ENCODE measurements at places on chromosomes 5 and 9. TPM values are rescaled to one million over a fixed set of nuclear protein-coding genes. Genes with fewer than 3 reads are reported as not detected.

GRCh38 chr9:7315746-7316145 lies 483.8 kb downstream of the DMAC1 start:
- no peak for DNase-seq

Gene COL23A1
- 18.0 TPM for total RNA-seq

Gene RALGDS
- 24.4 TPM for total RNA-seq

GRCh38 chr9:97943308-97943855 lies 5.4 kb upstream of the HEMGN start:
- DNase-seq, result no peak

DNA sequence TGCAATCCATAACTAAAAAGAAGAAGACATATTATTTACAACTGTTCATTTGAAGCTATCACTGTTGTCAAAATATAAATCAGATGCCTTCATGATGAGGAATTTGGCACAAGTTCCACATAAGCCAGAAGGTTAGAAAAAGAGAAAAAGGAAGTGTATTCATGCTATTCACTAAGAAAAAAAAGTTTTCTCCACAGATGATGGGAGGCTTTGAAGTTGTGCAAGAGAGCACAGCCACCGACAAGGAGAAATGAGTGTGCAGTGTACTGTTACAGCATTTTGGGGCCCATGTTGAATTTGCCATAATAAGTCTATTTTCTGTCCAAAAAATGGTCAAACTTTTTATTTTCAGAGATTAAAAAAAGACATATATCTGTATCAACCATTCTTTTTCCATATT lies 32.9 kb upstream of the IFNK start:
- no peak for DNase-seq

- no peak for DNase-seq
Measured at GRCh38 chr5:154358516-154359220, 87.1 kb upstream of the SAP30L start.

Gene HEXB
- total RNA-seq, result 79.6 TPM

DNA sequence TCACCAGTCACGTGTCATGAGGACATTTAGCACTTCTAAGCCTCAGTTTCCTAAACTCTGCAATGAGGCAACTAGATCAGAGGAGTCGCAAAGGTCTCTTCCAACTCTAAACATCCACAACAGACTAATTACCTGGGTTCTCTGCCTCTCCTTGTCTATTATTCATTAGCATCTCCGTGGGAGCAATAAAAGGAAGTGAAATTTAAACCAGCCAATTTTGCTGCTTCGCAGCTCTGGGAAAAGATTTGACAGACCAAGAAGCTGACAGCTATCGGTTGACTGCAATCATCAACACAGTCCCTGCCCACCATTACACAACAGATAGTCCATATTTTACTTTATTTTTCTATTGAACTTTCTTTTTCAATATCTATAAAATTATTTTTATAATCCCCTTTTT lies 308.9 kb downstream of the NR2F1-AS1 start:
- DNase-seq, result no peak

DNA sequence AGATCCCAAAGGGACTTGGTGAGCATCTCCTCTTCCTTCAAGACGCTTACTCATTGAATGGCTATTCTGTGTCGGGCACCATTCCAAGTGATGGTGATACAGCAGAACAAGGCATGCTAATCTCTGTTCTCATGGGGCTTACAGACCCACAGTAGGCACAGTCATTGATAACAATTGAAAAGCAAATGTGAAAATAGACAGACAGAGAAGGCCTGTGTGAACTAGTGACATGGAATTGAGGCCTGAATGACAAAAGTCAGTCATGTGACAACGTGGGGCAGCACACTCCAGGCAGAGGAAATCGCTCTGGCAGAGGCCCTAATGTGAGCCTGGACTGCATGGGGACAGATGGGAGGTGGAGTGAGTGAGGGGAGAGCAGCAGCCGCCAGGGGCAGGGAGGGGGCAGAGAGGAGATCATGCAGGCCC lies 70.7 kb upstream of the CPLX2 start:
- peak; percentile 47 for DNase-seq

Gene EGFLAM
- 1.7 TPM for total RNA-seq

DNA sequence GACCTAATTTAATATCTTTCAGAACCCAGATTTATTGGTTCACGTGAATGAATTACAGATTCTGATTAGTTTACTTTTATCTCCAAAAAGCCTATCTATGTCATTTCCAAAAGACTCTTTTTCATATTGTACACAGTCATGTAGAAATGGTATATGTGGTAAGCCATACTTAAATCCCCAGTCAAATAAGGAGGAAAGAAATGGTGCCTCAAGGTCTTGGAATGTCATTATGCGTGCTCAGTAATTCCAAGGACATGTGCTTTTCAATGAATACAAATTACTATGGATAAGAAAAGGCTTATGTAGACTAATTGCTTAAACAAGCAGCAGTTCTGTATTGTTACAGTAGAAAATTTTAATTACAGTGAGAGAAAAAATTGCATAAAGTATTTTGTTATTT lies 64.1 kb upstream of the TYRP1 start:
- DNase-seq, result no peak

Measured in H7 (cell line).